ENCODE measurements at places on chromosomes 4 and X. TPM values are rescaled to one million over a fixed set of nuclear protein-coding genes. Genes with fewer than 3 reads are reported as not detected.

GRCh38 chr4:24896977-24897376 is 15.9 kb downstream of the CCDC149 start:
- DNase-seq: no peak

Gene TMEM144
- total RNA-seq: 7.8 TPM

Gene CT45A10
- total RNA-seq: not detected

DNA sequence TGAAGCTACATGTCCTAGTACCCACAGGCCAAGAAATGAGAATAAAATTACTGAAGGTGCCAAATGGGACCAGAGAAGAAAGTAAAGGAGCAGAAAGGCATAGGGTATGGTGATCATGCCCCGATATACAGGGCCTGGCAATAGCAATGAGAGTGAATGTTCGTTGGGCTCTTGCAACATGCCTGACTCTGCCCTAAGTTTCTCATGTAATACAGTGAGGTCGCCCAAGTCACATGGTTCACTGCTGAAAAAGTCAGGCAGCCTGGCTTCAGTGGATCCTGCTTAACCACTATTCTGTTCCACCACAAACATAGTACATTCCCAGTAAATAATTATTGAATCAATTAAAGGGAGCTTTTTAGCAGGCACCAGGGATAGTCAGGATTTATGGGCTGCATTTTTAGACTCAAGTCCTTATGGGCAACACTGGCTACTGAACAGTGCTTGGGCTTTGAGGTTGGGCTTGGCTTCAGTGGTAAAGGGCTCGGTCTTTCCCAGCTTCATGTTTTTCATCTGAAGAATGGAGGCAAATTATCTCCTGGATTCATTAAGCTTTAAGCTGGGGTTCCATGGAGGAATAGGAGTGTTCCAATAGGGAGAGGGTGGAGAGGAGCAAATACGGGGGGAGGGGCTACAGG is 67.1 kb upstream of the ZNF518B start:
- no peak for DNase-seq

Gene SUPT20HL1
- not detected for total RNA-seq

Gene ADAMTS3
- 0.79 TPM for total RNA-seq

Gene SPARCL1
- 73.7 TPM for total RNA-seq

DNA sequence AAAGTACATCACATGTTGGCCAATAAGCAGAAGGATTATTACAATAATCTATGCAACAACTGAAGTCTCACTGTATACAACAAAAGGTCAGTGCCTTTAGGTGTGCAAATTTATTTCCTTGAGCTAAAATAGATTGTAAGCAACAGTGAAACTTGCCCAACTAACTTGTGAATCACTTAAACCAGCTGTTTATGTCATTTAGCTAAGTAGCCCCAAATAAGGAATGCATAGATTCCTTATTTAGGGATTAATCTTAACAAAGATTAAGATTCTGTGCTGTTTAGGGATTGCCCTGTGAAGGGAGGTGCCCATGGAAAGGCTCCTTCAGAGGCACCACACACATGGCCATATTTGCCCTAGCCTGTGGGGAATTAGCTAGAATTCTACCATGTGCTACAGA is 168.6 kb downstream of the MAML3 start:
- DNase-seq: no peak

DNA sequence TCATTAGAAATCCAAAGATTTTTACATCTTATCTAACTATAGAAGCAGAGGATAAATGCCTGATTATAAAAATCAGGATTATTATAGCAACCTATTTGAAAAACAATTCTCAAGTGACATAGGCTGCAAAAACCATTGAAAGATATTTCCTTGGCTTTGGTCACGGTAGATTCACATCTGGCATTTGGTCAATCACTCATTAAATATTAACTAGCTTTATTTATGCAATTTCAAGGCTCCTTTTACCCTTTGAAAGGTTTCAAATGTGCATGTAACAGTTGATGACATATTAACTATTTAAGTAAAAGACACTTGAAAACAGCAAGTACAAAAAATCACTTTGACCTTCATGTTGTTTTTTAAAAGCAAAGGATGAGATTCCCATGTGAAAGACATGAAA is 98.1 kb downstream of the MMRN1 start:
- no peak for DNase-seq

- no peak for DNase-seq
These were observed 19.3 kb downstream of the TSPAN5 start for GRCh38 chr4:98639108-98639507.

Gene HSPA4L
- total RNA-seq: 0.83 TPM

DNA sequence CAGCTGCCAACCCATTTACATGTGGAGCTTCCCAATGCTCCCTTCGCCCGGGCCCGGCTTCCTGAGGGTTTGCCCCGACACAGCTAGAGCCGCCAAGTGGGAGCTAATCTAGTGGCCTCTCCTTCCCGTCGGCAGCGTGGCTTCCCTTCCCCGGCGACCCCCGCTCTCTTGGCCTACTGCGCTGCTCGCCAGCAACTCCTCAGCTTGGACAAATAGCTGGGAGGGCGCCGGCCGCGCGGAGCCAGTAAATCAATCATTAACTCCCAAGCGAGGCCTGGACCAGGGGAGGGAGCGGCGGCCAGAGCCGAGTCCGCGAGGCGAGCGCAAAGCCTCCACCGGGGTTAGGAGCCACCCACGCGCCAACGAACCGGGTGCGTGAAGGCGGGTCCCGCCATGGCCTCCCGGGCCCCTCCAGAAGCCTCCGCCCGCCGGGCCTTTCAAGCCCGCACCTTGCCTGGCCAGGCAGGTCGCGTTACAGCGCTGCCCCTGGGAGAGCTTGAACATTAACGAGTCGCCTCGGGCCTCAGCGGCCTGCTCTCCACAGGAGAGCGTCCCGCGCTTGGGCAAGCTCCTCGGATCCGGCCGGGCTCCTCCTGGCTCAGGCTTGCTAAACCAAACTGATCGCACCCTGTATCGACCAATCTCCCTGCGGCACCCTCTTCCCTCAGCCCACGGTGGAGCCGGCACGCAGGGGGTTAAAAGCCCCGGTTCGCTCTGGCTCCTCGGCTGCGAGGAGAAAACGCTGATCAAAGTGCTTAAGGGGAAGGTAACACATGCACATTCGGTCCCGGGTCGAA is 10.6 kb upstream of the BCOR start:
- peak; percentile 77 for DNase-seq

DNA sequence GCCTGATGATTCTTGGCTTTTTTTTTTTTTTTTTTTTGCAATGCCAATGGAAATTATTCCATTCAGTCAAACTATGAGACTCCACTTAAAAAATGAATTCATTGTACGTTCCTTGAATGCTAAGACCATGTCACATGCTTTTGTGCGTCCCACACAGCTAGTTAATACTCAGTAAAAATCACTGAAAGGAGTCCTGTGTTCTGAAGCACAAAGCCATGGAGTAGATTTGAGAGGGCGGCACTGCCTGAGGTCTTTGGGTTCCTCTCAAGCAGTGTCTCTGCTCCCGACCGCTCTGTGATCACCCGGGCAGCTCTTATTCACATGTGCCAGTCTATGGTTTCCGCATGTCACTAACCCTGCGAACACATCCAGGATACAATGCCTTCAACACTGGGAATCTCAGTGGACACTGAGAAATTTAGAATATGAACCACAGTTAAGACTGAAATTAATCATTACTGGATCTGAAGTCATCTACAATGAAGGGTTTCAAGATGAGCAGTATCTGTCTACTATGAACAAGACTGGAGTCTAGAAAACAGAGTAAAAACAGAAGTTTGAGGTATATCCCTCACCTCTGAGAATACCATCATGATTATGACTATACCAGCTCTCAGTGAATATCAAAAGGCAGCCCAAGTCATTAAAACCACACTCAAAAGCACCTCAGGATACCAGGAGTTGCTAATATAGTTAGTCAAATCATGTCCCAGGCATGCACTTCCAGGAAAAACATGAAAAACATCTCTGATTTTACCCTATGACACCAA is 193.0 kb downstream of the MGST2 start:
- no peak for DNase-seq

DNA sequence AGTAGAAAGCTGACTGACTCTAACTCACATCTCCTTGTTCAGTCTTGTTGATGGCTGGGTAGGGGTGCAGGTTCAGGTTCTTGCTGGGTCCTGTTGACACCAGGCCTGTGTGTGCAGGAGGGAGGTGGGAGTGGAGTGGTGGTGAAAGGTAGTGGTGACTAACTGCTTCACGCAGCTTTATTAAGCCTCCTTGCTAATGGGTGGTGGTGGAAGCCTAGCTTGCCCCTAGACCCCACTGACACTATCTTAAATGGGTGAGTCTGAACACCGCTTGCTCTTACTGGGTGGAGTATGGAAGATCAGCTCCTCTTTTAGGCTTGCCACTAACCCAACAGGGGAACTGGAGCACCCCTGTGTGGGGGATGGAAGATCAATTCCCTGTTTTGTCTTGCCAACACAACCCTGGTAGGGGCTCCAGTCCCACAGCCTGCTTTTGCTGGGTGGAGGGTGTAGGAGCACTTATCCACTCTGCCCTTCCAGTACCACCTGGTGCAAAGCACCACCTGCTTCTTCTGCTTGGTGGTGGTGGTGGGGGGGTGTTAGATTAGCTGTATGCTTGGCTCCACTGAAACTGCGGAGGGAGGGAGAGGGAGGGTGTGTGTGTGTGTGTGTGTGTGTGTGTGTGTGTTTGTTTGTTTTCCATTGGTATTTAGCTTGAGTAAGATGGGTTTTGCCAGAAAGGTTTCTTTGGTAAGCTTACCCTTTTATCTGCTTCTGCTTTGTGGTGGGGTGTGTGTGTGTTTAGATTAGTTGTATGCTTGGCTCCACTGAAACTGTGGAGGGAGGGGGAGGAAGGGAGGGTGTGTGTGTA is 25.6 kb downstream of the KDM6A start:
- peak; percentile 68 for DNase-seq

GRCh38 chr4:99024481-99025275 is 29.2 kb downstream of the METAP1 start:
- no peak for DNase-seq

Gene UCP1
- total RNA-seq: not detected

Gene GLRA2
- total RNA-seq: not detected

Gene F8A2
- total RNA-seq: not detected

- no peak for DNase-seq
These were observed 469.0 kb upstream of the PRKX start for GRCh38 chrX:4182408-4182806.

Gene HS3ST1
- 3.4 TPM for total RNA-seq

Gene TRMT2B
- 31.0 TPM for total RNA-seq

Gene GUCY1B1
- total RNA-seq: 15.8 TPM

Gene TEX28
- total RNA-seq: not detected

- DNase-seq: peak; percentile 44
These were observed 10.4 kb downstream of the LRPAP1 start for GRCh38 chr4:3521621-3522325.

DNA sequence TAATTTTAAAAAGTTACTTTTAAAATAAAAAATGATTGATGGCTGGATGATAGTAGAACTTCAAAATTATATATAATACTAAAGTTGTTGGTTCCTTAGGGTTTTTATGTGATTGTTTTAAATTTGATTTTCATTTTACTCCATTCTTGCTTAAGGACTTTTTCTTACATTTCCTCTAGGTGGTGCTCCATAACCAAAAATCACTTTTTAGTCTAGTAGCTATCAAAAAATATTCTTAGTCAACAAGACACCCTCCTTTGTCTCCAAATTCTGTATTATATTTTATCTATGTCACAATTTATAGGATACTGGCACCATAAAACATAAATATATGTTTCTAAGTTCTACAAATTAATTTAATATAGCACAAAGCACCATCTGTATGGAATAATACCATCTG is 67.2 kb upstream of the BRWD3 start:
- no peak for DNase-seq

Gene C4orf50
- total RNA-seq: 0.20 TPM

Gene DACH2
- total RNA-seq: not detected

- DNase-seq: no peak
These were observed 149.7 kb downstream of the ANTXR2 start for GRCh38 chr4:79923281-79923680.

Gene SPACA5
- not detected for total RNA-seq

GRCh38 chr4:110484767-110485166 is 8.8 kb downstream of the ENPEP start:
- DNase-seq: no peak

- no peak for DNase-seq
These were observed 227.3 kb upstream of the GIMD1 start for GRCh38 chr4:106595906-106596305.

Gene PDCL2
- not detected for total RNA-seq

DNA sequence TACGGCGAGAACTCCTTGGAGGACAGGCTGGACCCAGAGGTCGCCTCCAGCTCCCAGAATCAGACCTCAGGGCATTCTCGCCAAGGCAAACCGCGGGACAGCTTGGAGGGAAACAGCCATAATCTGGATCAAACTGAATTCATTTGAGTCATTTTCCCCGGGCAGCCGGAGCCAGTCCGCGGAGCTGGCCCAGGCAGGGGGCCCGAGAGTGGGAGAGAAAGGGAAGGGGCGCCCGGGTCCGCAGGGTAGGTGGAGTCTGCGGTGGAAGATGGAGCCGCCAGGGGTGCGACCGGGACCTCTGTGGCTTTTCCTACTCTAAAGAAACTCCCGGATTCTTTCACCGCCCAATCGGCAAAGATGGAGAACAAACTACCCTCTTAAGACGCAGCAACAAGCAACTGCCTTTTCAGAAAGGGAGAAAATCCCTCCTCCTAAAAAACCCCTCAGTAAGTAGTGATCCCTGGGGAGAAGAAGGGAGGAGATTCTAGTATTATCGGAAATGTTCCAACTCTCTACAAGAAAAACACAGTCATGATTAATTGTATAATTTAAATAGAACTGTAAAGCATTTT is 5.2 kb downstream of the NKX3-2 start:
- no peak for DNase-seq

DNA sequence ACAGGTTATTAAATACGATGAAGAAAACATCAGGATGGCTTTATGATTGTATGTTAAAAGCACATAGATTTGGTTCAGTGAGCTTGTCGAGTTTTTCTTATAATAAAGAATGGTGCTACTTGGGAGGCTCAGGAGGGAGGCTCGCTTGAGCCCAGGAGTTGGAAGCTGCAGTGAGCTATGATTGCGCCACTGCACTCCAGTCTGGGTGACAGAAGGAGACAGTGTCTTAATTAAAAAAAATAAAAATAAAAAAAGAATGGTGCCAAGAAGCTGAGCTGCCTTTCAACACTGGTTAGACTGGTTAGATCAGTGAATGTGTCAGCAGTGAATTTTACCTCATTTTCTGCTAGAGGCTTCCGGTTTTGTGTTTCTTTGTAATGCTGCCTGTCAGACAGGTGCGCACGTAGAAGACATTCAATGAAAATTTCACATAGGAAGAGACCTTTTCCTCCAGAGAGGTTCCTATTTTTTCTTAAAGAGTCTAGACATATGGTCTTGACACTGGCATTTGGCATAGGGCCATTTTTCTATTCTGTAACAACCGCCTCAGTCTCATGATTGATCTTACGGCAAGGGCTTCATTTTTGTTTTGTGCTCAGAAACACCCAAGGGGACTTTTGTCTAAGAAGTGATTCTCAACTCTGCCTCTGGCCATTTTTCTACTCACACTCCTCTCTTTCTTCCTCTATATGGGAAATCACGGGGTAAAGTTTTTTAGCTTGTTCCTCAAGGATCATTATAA is 15.0 kb upstream of the ARSF start:
- no peak for DNase-seq

Gene ADD1
- total RNA-seq: 260 TPM

Data from spleen (tissue), 13 donors.